ENCODE measurements at places on chromosomes 6 and 20.

DNA sequence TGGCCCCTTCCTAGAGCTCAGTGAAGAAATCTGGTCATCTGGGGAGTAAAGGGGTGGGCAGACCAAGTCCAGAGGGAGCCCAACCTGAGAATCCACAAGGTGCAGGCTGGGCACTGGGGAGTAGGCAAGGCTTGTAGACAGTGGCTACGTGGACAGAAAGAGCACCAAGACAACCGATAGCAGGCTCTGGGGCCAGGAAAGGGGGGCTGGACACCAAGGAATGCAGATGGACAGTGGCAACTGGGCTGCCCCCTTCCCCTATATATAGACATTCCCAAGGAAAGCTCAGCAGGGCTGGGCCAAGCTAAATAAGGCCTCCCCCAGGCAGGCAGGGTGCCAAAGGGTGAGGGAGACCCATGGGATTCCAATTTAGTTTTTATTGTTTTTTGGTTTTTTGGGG is 1.5 kb upstream of the TNNC2 start:
- no peak for DNase-seq

DNA sequence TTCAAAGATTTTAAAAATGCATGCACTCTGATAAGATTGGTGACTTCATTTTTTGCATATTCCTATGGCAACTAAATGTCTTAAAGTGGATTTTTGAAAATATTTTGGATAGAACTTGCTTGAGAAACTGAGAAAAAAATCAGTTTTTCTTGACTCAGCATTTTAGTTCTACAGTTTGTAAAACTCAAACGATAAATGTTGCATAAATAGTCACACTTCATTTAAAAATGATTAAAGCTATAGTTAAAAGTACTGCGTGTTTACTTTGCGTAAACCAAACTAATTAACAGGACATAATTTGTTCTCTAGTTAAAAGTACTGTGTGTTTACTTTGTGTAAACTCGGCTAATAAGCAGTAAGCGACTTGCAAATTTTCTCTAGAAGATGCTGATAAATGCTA is 28.3 kb upstream of the MEI4 start:
- no peak for DNase-seq

DNA sequence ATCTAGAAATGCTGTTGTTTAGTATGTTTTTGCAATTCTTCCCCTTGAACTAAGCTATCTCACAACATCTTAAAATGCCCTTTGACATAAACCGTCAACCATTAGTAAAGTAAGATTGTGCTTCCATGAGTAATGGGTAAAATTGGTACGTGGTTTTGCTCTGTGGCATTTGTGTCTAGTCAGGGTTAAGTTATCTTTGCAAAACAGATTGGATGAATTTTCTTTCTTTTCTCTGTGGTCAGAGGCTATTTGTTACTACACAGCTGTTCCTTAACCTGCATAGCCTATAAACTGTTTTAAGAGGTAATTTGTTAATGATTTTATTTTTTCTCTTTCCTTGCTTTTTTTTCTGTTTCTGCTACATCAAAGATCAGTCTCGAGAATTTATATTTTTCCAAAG is 75.4 kb downstream of the RPP40 start:
- DNase-seq = peak; percentile 44

- no peak for DNase-seq
Observed at GRCh38 chr20:2626853-2627541, 25.4 kb upstream of the NOP56 start.

DNA sequence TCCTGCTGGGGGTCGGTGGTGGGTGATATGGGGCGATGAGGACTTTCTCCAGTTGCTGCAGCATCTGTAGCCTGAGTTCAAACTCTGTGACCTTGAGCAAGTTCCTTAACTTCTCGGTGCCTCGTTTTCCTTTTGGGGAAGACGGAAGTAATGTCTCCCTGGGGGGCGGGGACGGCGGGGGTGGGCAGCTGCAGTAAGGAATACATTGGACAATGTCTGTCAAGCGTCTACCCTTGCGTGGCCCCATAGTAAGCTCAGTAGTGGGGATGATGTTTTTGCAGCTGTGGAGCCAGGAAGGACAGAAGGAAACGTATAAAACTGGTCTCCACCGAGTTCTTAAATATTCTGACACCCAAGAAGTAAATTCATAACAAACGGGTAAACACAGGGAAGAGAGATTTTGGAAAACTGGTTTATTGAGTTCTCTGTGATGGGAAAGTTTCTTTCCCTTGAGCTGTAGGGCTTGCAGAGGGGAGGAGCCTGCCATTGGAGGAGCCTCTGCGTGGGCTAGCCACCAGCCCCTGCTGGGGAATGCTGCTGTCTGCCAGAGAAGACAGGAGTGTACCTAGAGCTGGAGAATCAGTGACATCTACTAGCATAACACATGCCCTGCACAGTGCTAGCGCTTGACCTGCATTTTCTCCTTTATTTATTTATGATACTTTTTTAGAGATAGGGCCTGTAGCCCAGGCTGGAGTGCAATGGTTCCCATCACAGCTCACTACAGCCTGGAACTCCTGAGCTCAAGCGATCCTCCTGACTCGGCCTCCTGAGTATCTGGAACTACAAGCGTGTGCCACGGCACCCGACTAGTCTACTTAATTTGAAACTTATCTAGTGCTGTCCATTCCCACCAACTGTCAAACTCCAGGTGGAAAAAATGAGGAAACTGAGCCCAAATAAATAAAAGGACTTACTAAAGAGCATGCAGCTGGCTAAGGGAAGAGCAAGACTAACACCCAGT is 1.2 kb upstream of the ACSS1 start:
- DNase-seq = peak; percentile 41

DNA sequence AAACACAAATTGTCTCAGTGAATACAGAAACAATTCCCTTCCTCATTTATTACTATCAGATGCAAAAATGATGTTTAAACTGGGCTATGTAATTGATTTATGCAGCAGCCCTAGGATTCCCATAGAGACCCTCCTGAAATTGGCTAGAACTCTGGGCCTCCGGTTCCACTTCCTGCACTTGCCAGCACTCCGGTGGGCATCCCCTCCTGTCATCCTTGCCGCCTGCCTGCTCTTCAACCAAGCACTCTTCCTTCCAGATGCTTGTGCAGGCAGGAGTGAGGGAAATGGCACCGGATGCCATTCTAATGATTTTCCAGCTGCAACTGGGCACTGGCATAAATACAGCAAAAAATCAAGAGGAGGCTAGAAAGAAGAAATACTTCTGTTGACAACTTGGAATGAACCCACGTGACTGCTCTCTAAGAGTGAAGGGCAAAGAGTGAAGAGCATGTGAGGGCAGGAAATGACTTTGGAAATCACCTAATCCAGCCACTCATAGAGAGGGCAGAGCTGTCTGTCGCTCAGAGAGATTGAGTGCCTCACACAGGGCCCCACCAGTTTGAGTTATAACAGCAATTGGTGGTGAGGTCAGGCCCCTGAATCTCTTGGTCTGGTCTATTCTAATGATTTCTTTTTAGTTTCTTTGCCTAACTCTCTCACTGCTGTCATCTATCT is 3.7 kb upstream of the NEDD9 start:
- DNase-seq = peak; percentile 42

- DNase-seq = no peak
Observed at GRCh38 chr6:166905013-166905412, 51.3 kb downstream of the RNASET2 start.

DNA sequence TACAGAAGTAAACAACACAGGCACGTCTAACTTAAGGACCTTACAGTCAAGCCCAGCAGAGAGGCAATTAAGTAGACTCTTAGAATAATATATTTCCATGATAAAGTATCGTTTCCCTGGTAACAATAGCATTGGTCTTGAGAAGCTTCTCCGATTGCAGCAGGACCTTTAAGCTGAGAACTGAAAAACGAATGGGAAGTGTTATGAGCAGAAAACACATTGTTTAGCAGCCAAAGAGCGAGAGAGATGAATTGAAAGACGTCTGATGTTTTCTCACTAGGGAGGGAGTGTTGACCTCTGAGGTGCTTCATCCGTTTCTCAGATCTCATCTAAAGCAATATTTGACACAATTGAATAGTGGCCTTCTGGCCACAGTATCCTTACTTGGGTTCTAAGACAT is 855 bp downstream of the BYSL start:
- no peak for DNase-seq

- no peak for DNase-seq
Observed at GRCh38 chr20:11792568-11792953, 125.1 kb upstream of the BTBD3 start.

DNA sequence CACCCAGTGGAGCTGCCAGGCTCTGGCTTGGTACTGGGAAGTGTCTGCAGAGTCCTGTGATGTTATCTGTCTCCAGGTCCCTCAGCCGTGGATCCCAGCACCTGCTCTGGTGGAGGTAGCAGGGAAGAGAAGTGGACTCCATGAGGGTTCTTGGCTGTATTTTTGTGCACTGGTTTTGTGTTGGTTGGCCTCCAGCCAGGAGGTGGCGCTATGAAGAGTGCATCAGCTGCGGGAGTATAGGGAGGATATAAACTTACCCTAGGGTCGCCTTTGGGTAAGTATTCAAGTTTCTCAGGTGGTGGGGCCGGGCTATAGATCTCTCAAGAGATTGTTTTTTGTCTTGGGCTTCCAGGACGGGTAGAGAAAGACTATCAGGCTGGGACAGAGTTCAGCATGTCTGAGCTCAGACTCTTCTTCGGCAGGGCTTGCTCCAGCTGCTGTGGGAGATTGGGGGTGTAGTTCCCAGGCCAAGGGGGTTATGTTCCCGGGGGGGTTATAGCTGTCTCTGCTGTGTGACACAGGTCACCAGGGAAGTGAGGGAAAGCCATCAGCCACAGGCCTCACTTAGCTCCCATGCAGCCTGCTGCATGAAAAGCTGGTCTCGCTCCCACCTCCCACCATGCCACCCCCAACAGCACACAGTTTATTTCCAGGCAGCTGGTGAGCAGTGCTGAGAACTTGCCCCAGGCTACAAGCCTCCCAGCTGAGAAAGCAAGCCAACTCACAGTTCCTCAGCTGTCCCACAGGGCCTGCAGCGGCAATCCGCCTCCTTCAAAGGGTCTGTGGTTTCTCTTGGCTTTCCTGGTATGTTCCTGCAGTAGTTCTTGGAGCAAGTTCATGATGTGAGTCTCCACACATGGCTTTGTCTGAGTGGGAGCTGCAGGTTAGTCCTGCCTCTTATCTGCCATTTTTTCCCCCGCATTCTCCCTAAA is 115.7 kb downstream of the AIG1 start:
- DNase-seq = peak; percentile 6

- DNase-seq = peak; percentile 20
Observed at GRCh38 chr6:101397199-101397598, 3.7 kb downstream of the GRIK2 start.

DNA sequence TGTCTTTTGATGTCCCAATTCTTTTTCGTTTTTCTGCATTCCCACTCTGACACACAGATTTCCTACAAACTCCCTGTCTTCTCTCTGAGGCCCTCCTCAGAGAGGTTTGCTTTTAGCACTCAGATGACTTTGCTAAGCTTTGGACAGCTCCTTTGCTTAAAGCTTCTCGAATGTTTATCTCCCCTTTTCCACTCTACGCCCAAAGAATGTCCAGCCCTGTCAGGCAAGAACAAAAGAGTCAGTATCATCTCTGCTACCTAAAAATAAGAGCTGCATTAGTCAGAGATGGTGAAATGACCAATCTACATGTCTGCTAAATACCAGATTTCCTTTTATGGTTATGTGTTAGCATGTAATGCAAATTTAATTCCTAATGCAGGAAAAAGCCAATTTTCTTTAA is 56.8 kb downstream of the PREP start:
- DNase-seq = no peak

DNA sequence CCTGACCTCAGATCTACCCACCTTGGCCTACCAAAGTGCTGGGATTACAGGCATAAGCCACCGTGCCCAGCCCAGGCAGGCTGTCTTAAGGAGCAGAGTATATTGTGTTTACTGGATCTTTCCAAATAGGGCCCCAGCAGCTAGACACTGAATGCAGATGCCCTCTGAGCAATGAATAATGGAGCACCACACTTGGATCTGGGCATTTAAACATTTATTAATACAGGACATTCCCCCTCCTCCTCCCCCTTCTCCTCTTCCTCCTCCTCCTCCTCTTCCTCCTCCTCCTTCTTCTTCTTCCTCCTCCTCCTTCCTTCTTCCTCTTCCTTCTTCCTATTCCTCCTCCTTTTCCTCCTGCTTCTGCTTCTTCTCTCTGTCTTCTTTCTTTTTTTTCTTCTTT is 34.2 kb downstream of the CD83 start:
- DNase-seq = no peak

- DNase-seq = no peak
Observed at GRCh38 chr6:127907960-127908640, 7.2 kb upstream of the THEMIS start.

GRCh38 chr20:64234291-64234791 is 21.2 kb upstream of the PCMTD2 start:
- DNase-seq = no peak

DNA sequence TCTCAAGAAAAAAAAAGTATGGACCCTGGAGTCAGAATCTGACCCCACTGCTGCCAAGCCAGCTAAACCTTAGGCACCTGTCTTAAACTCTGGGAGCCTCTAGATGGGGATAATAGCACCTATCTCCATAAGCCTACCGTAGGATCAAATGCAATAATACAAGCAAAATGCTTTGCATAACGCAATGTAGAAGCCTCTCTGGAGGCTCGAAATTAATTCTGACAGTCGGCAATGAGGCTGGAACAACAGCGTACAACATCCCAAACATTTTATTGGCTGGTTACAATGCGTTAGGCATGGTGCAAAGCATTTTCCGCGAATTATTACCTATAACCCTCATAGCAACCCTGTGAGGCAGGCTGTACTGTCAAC is 521 bp downstream of the CDK5RAP1 start:
- DNase-seq = peak; percentile 32

- DNase-seq = no peak
Observed at GRCh38 chr20:13226367-13226766, 5.3 kb downstream of the ISM1 start.

DNA sequence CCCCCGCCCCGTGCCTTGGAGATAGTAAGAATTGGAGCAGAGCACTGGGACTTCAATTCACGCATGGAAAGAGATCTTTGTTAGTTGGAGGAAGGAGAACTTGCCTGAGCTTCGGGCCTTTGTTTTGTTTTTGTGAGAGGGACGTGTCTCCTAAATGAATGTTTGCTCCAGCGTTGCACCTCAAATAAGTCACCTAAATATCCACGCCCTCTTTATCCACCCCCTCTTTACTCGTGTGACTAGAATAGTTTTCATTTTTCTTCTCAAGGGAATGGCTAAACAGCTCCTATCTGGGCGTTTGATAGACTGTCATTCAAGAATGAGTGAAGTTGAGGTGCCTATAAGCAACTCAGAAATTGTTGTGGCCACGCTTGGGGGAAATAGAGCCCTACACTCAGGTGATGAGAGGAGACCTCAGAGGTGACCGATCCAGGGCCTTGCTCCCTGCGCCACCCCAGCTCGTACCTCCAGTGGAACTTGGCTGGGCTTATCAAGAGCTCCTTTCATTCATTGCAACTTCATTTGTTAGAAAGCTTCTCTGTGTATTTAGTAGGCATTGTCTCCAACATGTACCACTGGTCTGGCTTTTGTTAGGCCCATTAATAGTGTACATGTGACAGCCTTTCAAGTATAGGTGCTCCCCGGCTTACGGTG is 861 bp downstream of the PCMTD2 start:
- DNase-seq = no peak

- no peak for DNase-seq
Observed at GRCh38 chr20:63939061-63939935, 16.9 kb downstream of the UCKL1 start.

- no peak for DNase-seq
Observed at GRCh38 chr6:125839879-125840278, 49.1 kb downstream of the NCOA7 start.

- no peak for DNase-seq
Observed at GRCh38 chr6:24149296-24149695, 23.3 kb downstream of the NRSN1 start.

Measured in KBM-7 (cell line).